ENCODE measurements at places on chromosomes 4 and X.

- no peak for DNase-seq
Measured at GRCh38 chrX:3527811-3528210, 181.4 kb upstream of the MXRA5 start.

DNA sequence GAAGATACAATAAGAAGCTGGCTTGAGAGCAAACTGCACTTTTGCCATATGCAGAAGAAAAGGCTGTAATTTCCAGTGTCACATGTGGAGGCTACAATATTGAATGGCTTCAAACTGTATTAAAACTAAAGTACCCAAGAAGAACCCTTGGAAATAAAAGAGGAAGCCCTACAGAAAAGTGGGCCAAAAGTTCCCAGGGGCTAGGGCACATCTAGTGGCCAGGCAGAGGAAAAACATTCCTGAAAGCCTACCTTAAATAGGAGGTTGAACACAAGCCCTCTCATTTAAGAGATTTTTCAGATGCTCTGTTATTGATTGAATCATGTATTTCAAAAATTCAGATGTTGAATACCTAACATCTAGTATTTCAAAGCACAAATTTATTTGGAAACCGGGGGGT lies 40.6 kb upstream of the PRDX4 start:
- no peak for DNase-seq

GRCh38 chrX:138756234-138756633 lies 44.7 kb upstream of the FGF13 start:
- no peak for DNase-seq

- DNase-seq: peak; percentile 19
Measured at GRCh38 chr4:142846108-142846728, at the start of gene INPP4B. Gene INPP4B (minus strand): TSS chr4:142846301.

DNA sequence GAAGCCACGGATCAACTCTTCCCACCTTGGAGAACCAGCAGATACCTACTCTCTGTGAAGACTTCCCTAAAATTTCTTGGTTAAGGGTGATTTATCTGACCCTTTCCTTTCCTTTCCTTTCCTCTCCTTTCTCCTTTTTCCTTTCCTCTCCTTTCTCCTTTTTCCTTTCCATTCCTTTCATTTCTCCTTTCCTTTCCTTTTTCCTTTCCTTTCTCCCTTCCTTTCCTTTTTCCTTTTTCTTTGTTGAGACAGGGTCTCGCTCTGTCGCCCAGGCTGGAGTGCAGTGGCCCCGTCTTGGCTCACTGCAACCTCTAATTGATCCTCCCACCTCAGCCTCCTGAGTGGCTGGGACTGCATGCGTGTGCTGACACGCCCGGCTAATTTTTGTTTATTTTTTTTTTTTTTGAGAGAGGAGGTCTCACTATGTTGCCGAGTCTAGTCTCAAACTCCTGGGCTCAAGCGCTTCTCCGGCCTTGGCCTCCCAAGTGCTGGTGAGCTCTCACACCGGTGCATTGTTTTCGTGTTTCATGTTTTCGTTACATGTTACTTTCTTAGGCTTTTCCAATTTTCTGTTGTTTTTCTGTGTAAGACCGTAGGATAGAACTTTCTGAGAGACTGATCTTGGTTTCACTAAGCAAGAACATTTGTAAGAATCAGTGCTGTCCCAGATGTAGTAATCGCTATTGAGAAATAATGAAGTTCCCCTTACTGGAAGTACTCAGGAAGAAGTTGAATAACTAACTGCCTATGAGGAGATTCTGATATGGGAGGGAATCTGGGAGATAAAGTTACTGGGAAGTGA lies 2.0 kb downstream of the TMEM165 start:
- DNase-seq: no peak

DNA sequence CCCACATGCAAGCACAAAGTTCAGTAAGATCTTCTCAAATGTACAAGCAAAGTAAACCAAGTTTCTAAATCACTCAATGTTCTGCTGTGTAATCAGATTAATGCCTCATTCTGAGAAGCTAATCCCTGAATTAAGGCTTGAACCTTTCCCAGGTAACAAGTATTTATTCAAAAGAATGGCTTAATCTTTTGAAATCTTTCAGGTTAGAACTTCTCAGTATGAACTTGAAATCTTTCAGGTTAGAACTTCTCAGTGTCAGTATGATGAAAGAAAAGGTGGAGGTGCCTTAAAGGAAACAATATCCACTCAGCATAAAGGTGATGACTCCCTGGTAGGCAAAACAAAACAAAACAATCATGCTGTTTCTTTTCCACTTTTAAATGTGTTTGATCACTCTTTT lies 29.0 kb downstream of the TMPRSS11B start:
- DNase-seq: no peak

- DNase-seq: no peak
Measured at GRCh38 chrX:119871245-119871598, 311 bp downstream of the RNF113A start.

- no peak for DNase-seq
Measured at GRCh38 chrX:71103110-71103983, 3.2 kb downstream of the CXorf65 start.

GRCh38 chr4:186650401-186651180 lies 73.1 kb downstream of the FAT1 start:
- no peak for DNase-seq

GRCh38 chr4:155542415-155542814 lies 124.2 kb upstream of the GUCY1A1 start:
- DNase-seq: no peak

DNA sequence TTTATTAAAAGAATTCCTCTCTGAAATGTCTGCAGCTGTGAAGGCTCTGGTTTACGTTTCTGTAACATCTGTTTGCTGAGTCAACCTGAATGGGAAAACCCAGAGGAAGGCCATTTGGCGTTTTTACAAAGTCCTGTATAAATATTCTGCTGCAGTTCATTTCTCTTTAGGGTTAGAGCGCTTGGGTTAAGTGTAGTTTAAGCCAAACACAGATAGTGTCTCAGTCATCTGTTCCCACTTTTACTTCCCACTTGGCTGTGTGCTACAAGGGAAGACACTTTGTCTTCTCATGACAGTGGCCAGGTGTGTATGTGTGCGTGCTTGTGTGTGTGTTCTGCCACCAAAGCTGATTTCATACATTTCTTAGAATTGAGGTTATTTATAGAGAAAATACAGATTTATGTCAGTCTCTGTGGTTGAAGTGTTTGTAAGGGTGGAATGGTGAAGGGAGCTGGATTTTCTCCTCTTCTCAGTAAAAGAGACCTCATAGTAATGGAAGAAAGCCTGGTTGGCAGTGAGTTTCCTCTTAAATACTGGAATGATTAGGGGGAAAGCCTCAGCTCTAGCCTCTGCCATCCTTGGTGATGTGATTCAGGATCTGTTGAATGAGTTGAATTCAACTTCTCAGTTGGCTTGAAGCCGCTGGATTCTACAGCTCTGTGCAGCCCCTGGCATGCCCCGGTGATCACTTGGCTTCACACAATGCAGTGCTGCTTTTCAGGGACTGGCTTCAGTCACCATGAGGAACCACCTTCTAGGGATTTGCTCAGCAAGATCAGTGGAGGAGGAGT lies 50.6 kb downstream of the JADE1 start:
- DNase-seq: no peak

DNA sequence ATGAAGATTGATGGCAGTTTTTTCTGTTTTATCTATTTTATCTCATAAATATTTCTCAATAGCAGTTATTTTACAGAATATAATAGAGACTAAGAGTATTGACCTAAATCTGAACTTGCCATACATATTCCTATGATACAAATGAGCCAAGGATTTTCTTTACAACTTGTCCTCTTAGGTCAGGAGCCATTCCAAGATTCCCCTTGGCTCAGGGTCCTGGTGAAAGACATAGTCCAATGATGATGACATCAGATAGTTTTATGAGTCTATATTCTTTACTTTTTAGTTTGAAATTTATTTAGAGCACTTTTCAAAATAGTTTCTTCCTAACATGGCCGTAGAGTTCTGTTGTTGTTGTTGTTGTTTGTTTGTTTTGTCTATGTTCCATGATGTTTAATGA lies 869.1 kb upstream of the GRID2 start:
- DNase-seq: no peak

DNA sequence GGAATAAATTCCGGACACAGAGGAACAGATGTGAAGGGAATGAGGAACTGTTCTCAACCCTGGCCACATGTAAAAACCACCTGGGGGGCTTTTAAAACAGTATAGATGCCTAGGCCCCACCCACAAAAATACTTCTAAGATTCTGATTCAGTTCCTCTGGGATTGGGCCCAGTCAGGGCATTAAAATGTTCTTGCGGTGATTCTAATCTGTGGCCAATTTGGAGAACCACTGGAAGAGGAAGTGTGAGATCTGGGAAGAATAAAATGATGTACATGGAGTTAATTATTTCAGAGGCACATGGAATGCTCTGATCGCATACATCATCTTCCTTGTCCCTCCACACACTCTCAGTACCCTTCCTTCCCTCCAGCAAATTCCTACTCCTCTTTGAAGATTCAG lies 192.2 kb downstream of the APBB2 start:
- no peak for DNase-seq

- DNase-seq: no peak
Measured at GRCh38 chr4:158895797-158896576, 127.2 kb downstream of the FNIP2 start.

- DNase-seq: no peak
Measured at GRCh38 chr4:88320780-88321373, 36.5 kb upstream of the PPM1K start.

DNA sequence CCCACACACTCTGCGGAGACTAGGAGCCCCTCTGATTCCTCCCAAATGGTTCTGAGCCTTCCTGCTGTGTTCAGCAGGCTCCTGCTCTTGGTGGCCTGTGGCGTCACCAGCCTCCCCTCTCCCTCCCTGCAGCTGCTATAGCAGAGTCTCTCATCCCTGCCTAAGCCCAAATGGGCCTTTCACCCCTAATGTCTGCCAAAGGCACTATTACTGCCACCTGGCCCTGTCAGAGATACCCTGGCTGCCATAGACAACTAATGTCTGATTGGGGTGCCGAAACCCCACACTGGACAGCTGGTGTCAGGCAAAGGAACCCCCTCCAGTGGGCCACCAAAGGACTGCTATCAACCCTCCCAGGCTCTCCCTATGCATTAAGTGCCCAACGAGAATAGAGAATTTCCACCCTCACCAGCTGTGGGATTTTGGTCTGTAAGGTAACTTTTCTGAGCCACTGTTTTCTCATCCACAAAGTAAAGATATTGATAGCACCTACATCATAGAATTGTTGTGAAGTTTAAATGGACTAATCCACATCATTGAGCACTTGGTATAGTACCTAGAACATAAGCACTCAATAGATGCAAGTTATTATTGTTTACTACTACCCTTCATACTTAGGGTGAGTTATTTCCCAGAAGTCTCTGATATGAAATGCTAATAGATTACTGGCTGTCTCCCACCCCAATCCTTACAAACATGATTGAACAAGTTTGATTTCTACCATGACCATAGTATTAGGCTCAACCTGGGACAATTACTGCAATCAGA lies 421.3 kb downstream of the MID1IP1 start:
- DNase-seq: no peak

GRCh38 chr4:162347842-162348213 lies 184.0 kb upstream of the FSTL5 start:
- no peak for DNase-seq

- DNase-seq: no peak
Measured at GRCh38 chrX:20438871-20439526, 172.3 kb upstream of the RPS6KA3 start.

DNA sequence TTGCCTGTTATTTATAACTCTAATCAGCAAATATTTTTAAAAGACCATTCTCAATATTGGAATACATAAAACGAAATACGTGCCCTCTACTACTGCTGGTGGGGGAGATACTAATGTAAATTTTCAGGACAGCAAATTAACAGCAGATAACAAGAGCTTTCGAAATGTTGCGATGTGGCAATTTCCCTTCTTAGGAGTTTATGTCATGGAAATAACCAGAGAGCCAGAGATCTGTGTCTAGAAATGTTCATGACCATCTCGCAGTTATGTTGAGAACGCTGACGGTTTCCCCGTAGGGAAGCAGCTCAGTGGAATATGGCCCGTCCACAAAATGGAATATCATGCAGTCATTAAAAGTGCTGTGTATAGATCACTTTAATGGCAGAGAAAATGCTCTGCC lies 238.4 kb upstream of the PSAPL1 start:
- DNase-seq: no peak

- no peak for DNase-seq
Measured at GRCh38 chr4:7805533-7806337, 133.9 kb downstream of the AFAP1 start.

GRCh38 chr4:182015893-182016292 lies 227.3 kb upstream of the TENM3 start:
- peak; percentile 2 for DNase-seq

DNA sequence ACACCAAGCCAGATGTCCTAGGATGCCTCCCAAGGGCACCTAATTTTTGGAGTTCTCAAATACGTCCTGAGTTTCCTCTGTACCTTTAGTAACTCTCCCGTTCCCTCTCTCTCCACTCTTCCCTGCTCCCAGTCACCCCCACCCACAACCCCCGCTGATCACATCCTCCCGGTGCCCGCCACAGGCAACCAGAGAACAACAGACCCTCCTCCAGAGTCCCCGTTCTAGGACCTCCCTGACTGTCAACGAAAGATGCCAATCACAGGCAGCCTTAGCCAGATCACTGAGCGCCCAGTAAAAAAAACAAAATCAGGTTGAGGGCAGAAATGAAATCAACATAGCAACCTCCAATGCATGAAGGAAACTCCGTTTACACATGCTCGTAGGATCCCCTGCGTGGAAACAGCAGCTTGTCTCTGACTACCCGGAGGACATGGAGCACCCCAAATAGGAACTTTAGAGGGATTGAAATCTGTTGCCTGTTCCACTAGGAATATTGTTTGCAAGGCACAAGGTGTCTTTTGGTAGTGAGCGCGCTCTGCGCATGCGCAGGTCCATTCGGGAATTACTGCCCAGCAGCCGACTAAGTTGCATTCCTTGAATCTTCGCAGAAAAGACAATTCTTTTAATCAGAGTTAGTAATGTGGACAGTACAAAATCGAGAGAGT lies at the start of gene GABRB1:
Gene GABRB1, plus strand, starts transcription at position 557 of the 668 bp plus-strand sequence.
- DNase-seq: peak; percentile 56

DNA sequence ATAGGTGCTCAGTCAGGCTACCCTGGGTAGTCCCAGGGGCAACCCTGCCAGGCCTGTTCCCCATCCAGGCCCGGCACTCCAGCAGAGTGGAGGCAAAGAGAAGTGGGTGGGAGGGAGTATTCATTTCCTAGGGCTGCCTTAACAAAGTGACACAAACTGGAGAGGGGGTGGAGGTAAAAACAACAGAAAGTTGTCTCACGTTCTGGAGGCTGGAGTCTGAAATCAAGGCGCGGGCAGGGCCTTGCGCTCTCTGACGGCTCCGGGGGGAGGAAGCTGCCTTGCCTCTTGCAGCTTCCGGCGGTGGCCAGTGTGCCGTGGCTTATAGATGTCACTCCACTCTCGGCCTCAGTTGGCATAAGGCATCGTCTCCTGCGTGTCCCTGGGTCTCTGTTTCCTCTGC lies 90.8 kb downstream of the DCTD start:
- DNase-seq: no peak

- no peak for DNase-seq
Measured at GRCh38 chrX:71492231-71493065, 40.5 kb upstream of the OGT start.

DNA sequence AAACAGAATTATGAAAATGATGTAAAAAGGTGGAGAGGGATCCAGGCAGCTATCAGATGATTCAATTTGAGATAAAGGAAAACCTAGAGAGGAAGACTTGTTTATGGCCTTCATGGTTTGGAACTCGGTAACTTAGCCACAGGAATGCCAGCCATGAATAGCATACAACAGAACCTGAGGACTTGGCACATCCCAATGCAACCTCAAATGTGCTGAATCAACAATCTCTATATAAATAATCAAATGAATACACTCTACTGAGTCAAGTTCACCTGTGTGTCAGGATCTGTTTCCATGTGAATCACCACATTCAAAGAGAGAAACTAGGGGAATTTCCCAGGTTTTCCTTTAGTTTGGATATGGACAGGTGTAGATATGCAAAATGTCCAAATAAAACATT lies 86.9 kb downstream of the MBNL3 start:
- DNase-seq: no peak

- DNase-seq: no peak
Measured at GRCh38 chr4:140673729-140674128, 82.5 kb downstream of the TBC1D9 start.

Measured in nucleus accumbens (tissue), 56 donors.